MV-4-11 (cell line): ENCODE measurements at places on chromosomes 2 and 18.

DNA sequence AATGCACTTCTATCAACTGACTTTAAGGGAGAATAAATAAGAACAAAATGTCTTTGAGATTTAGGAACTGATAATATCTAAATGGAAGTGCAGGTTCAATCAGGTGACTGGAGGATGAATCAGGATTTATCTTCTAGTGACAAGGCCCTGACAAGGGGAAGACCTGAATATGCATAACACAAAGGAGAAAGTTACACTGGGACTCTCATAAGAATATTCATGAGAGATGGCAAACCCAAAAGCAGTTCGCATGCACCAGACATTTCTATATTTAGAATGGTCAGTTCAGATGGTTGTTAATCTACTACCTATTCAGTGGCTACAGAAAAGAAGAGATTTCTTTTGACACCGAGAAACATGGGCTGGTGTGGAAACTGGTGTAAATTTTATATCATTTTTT, 1771.3 kb upstream of the LRRTM1 start:
- DNase-seq: no peak

GRCh38 chr2:36530178-36530982, 67.6 kb downstream of the FEZ2 start:
- DNase-seq: peak; percentile 54

DNA sequence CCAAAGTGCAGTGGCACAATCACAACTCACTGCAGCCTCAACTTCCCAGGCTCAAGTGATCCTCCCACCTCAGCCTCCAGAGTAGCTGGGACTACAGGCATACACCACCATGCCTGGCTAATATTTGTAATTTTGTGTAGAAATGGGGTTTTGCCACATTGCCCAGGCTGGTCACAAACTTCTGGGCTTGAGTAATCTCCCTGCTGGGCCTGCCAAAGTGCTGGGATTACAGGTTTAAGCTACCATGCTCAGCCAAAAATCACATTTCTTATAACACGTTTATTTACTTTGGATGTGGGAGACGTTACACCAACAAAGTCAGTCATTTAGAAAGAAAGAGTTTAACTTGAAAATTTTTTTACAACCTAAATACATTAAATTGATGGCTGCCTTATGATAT, 209.0 kb upstream of the VWC2L start:
- no peak for DNase-seq

GRCh38 chr2:198411936-198412335, 607.5 kb downstream of the PLCL1 start:
- DNase-seq: no peak
